ENCODE measurements at places on chromosomes 7 and 10.

GRCh38 chr7:17623546-17624185 lies 316.6 kb downstream of the SNX13 start:
- DNase-seq, result no peak

GRCh38 chr10:29183301-29183945 lies 105.4 kb upstream of the LYZL1 start:
- no peak for DNase-seq

DNA sequence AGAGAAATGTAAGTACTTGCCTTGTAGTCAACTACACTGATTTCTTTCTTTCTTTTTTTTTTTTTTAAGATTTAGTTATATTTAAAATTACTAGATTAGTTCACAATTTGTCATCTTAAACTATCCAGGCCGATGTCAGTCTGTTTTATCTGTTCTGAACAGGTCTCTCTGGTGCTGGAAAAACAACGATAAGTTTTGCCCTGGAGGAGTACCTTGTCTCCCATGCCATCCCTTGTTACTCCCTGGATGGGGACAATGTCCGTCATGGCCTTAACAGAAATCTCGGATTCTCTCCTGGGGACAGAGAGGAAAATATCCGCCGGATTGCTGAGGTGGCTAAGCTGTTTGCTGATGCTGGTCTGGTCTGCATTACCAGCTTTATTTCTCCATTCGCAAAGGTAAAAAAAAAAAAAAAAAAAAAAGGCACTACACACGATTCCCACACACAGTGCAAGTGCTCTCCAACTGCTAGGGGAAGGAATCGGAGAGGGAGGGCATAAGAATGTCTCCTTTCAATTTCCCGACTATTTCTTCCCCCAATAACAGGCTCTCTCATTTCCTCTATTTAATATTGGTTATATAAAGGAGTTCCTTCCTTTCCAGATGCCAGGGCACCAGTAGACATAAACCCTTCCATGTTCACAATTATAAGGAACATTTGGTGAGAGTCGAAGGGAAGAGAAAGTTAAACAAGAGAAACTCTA lies 53.4 kb downstream of the PAPSS2 start:
- DNase-seq, result no peak

DNA sequence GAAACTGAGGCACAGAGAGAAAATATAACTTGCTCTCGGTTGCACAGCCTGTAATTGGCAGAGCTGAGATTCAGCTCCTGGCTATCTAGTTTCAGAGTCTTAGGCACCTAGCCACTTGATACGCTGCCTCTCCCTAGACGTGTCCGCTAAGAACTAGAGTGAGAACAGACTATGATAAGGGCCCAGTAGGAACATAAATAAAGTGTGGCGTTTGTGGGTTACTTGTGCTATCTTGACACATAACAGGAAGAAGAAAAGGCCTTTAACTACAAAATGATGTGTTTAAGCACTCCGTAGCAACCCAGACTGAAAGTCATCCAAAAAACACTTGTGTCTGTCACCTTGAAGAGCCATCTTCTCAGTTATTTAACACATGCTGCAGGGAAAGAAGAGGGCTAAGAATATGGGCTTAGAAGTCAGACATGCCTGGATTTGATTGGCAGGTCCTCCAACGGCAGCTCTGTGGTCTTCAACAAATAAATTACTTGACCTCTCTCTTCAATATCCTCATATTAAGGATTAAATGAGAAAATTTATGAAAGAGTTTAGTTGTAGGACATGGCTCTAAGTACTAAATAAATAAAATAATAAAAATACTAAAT lies 96.2 kb downstream of the SGMS1 start:
- no peak for DNase-seq

- no peak for DNase-seq
Measured at GRCh38 chr10:807163-807957, 117.9 kb upstream of the DIP2C start.

DNA sequence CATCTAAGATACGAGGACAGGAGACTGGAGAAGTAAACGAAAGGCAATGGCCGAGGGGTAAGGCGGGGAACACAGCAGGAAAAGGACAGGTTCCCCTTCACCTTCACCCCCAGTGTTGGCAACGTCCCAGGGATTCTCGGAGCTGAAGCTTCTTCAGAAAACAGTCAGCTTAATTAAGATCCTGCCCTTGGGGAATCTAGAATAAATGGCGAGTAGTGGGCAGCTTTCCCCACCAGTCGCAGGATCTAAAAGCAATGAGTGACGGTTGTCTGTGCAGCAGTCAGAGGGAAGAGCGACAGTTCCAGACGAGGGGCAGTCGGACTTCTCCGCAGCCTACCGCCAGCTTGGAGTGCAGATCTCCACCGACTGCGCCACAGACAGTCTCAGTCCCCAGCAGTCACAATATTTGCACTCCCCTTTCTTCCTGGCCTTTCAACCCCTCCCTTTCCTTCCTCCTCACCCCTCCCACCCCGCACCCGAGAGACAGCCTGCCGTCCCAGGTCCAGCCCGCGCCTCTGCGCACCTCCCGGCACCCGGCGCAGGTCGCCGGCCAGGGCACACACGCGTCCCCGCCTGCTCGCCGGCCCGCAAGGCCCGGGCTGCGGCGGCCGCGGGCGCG lies 10.9 kb upstream of the SP8 start:
- peak; percentile 82 for DNase-seq

DNA sequence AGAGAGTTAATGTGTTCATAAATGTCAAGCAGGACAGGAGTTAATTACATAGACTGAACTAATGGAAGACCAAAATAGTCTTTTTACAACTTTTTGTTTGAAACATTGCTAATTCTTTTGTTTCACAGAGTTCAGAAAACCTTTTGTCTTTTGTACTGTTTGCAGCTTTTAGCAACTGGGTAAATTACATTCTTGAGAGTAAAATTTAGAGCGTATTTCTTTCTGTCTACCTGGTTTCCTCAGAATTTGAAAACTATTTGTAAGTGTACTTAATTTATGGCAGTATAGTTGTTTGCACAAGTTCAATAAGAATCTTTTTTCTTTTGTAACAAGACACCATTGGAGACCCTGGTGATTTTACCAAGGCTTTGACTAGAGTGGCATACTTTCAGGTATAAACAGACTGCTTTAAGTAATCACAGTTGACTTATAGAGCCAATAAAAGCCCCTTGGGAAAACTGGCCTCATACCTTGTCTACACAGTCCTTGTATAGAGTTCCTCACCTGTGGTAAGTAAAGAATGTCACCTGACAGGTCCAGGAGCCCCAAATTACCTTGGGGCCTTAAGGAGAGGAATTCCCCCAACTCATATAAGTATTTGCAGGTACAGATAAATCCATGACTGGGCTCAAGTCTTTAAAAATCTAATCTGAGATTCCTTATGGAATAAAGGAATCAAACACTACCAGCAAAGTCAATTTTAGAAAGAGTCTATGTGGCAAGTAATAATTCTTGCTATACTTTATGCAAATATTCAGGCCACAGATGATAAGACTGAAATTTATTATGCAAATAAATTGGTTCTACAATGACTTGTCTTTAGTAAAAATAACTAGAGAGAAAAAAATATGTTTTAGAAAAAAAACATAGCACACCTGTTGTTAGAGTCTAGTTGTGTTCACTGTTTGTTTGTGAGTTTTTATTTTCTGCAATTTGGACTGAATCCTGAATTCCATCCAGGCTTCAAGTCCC lies 23.6 kb upstream of the CREB3L2 start:
- no peak for DNase-seq

DNA sequence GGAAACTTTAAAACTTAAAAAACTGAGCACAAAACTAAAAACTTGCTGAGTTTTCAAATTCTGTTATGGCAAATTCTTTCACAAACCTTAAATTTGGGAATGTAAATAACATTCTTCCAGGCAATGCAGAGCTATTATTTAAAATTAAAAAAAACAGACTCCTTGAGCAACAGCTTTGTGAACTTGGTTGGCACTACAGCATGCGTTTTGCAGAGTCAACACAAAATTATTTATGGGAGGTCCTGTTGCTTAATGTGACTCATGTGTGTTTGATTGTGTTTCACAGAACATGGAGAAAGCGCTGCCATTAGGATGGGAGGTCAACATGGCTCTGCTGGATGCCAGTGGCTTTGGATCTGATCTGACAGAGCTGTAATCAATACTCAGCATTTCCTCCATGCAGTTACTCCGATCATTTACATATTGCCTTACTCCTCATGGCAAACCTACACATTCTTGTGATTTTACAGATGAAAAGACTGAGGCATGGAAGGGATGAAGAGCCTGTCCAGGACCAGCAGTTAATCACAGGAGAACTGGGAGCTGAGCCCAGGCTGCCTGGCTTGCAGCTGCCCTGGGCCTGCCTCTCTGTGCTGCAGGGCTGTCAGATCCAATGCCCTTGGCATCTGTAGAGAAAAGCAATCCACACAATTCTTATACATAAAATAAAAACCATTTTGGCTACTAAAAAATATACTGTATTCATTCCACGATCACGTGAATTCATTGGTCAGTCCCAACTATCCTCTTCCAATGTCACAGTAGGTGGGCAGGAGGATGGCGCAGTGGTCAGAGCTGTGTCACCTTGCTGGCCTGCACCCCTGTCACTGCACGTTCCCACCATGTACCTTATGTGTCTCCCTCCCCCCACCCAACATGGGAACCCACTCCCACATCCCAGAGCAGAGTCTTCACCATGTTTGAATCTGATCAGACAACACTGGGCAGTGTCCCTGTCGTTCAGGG lies 200.9 kb downstream of the CXCL12 start:
- no peak for DNase-seq

Measured in NCI-H1092 treated with DMSO at 0.1 percent for 48 hours (cell line).